Activated CD8-positive, alpha-beta memory T cell treated with anti-CD3 and anti-CD28 coated beads, Interleukin-2, amount 10 ng/mL, durations not matched to agents 7 days and 5 days (primary cell): ENCODE measurements at places on chromosomes 1 and 21.

DNA sequence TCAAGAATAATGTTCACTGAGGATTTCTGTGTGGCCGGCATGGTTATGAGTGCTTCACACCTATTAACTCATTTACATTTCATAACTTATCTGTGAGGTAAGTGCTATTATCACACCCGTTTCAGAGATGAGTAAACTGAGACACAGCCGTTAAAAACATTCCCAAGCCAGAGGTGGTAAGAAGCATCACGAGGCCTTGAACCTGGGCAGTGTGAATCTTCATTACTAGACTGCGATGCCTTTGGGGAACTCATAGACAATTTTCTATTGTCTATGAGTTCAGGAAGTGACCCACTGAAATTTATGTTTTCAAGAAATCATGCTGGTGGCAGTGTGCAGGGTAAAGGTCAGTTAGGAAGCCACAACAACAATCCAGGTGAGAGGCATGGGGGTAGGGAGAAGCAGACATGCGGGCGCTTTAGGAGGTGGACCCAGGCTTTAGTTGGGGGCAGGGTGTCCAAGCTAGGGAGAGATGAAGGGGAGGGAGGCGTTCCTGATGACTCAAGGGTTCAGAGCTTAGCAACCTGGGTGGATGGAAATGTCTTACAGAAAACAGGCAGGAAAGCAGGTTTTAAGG is 14.5 kb downstream of the GNG12 start:
- DNase-seq = no peak
- H3K4me1 ChIP-seq = no peaks in the 10 kb centered on the region
- H3K27ac ChIP-seq = no peak overlapping the region
- H3K36me3 ChIP-seq = no peaks in the 10 kb centered on the region

GRCh38 chr1:98849969-98850636 is 154.6 kb downstream of the PLPPR5 start:
- H3K4me1 ChIP-seq = peaks cover 3% of the 10 kb centered on the region
- H3K27ac ChIP-seq = no peak overlapping the region
- no peak for DNase-seq

DNA sequence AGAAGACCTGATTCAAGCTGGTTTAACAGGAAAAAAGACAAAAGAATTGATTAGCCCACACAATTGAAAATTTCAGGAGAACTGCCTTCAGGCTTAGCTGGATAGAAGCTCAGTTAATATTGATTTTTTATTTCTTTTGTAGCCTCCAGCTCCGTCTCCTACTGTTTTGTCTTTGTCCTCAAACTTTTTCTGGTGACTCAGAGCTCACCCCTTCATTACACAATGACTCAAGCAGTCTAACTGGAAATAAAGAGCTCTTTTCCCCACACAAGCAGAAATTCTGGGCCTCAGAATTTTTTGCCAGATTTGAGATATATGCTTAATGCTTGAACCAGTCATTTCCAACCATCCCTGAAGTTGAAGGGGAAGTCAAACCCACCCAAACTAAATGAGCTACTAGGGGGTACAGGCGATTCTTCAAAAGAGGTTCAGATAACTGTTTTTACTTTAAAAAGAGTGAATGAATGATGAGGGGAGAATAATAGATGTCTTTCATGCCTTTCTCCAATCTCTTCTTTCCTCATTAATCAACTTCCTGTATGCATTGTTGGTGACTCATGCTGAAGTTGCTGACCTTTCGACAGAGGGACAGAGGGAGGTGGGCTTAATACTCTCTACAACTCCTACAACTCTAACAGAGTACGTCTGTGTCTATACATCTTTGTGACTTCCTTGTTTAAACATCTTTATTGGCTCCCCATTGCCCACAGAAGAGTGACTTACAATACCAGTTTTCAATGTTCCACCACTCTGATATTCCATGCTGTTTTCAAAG is 6.2 kb upstream of the ACP6 start:
- DNase-seq = no peak
- peaks cover 3% of the 10 kb centered on the region for H3K36me3 ChIP-seq
- no peak overlapping the region for H3K27ac ChIP-seq
- H3K27me3 ChIP-seq = peaks cover 29% of the 10 kb centered on the region
- H3K4me3 ChIP-seq = no peak overlapping the region
- peaks cover 8% of the 10 kb centered on the region for H3K4me1 ChIP-seq

GRCh38 chr1:41175546-41175945 is 66.6 kb downstream of the SCMH1 start:
- H3K27me3 ChIP-seq = no peaks in the 10 kb centered on the region
- DNase-seq = no peak
- H3K36me3 ChIP-seq = peaks cover 26% of the 10 kb centered on the region
- no peak overlapping the region for H3K4me3 ChIP-seq
- no peaks in the 10 kb centered on the region for H3K4me1 ChIP-seq
- H3K27ac ChIP-seq = no peak overlapping the region

DNA sequence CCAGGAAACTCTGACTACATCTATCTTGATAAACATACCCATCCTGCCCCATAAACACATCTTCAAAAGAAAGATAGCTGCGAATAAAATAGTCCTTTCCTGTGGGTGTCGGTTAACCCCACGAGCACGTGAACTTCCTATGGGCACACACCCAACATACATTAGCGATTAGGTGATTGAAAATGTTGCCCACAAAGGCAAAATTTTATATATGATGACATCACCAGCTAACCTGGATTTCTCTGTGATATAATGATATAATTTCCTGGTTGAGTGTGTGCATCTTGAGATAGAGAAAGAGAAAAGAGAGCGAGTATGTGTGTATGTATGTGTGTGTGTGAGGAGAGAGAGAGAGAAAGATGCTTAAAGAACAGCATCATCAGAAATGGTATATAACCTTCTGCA is 296.1 kb downstream of the PTPRC start:
- no peak overlapping the region for H3K4me3 ChIP-seq
- no peaks in the 10 kb centered on the region for H3K27me3 ChIP-seq
- peaks cover 21% of the 10 kb centered on the region for H3K36me3 ChIP-seq
- DNase-seq = peak; percentile 89

DNA sequence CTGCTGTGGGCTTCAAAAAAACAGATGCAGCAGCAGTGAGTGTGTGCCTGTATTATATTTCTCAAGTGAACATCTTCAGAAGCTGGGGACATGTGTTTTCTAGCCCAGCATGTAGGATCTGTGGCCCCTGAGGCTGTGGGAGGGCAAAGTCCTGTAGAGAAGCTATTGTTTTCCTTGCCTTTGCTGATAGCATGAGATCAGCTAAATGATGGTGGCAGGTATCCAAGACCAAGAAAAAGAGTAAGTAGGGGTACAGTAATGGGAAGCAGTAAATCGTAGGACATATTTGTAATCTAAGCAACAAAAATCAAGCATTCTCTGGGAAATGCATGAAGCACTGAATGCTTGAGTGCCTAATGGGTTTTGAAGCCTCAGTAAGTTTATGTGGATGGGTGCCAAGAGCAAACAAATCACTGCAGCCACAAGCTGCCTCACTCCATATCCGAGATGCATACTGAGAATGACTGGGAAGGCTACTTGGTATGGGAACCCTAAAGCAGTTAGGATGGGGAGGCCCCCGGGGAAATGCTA is 98.3 kb downstream of the CD58 start:
- H3K27ac ChIP-seq = no peak overlapping the region
- no peaks in the 10 kb centered on the region for H3K4me1 ChIP-seq
- no peak overlapping the region for H3K4me3 ChIP-seq
- H3K27me3 ChIP-seq = no peaks in the 10 kb centered on the region

DNA sequence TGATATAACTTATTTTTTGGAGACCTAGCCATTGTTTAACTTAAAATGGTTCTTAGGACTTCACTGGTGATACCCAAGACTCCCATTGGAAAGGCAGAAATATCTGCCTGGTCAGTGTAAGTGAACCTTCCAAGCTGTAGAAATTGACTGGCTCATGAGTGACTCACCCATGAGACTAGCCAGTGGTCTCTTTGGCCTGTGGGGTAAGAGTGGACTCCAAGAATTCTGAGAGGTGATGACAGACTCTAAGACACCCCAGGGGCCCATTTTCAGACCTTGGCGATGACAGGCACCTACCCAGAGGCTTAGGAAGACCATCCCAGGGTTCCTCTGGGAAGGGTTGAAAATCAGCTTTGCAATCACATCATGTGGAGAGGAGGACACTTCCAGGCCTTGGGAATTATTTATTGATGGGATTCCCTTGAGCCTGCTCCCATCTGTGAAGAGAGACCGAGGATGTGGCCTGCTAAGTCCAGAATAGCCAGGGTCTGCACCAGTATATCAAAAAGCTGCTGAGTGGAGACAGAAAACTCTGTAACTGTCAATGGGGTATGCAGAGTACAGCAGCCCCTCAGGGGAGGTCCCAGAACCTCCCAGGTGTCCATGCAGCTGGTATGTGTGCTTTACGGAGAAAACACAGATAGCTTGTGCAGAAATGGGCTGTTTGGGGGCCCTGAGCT is 78.9 kb downstream of the KAZN start:
- no peak overlapping the region for H3K27ac ChIP-seq
- no peak for DNase-seq
- no peaks in the 10 kb centered on the region for H3K4me1 ChIP-seq
- no peaks in the 10 kb centered on the region for H3K36me3 ChIP-seq
- no peak overlapping the region for H3K4me3 ChIP-seq
- H3K27me3 ChIP-seq = no peaks in the 10 kb centered on the region

DNA sequence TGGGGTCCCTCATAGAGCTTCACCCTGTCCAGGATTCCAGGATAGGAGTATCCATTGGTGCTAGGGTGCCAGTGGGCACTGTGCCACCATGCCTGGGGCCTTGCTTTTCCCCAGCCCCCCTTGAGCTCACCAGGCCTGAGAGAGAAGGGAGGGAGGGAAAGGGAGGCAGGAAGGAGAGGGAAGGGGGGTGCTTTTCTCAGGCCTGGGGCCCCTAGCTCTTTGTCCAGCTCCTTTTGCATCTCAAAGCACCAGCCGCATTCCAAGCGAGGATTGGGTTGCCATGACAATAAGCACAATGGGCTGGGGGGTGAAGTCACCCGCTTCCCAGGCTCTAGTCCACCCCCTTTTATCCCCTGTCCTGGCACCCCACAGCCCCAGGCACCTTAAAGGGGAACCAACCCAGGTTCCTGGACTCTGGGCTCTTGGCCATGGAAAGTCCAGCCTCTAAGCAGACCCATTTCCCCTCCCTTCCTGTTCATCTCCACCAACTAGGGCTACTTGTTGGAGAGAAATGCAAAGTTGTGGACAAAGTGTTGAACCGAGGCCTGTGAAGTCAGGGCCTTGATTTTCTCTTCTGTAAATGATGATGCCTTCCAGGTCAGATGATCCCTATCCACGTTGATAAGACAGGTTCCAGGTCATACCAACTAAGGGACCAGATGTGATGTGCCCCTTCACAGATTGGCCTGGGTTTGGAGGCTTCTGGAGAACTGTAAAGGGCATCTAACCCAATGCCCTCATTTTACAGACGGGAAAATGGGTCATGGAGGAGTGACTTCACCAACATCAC is 11.4 kb downstream of the THBS3 start:
- no peak overlapping the region for H3K27ac ChIP-seq
- no peaks in the 10 kb centered on the region for H3K27me3 ChIP-seq
- peaks cover 29% of the 10 kb centered on the region for H3K4me1 ChIP-seq
- H3K4me3 ChIP-seq = peak overlapping the region; percentile 61

- peaks cover 5% of the 10 kb centered on the region for H3K27me3 ChIP-seq
- peaks cover 3% of the 10 kb centered on the region for H3K4me1 ChIP-seq
- DNase-seq = no peak
Measured at GRCh38 chr1:223323491-223324484, 40.2 kb downstream of the SUSD4 start.

DNA sequence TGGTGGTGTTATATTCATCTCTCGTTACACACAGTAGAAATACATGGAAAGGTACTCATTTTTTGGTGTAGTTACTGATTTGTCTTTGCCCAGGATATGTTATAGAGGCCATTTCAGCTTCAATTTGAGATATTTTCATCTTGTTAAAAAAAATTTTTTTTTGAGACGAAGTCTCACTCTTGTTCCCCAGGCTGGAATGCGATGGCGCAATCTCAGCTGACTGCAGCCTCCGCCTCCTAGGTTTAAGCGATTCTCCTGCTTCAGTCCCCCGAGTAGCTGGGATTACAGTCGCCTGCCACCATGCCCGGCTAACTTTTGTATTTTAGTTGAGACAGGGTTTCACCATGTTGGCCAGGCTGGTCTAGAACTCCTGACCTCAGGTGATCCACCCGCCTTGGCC is 19.0 kb downstream of the MORC3 start:
- peaks cover 41% of the 10 kb centered on the region for H3K36me3 ChIP-seq
- no peak overlapping the region for H3K4me3 ChIP-seq
- peaks cover 6% of the 10 kb centered on the region for H3K4me1 ChIP-seq
- DNase-seq = no peak

GRCh38 chr1:151443846-151444782 is 15.2 kb downstream of the POGZ start:
- peaks cover 42% of the 10 kb centered on the region for H3K4me1 ChIP-seq
- no peak overlapping the region for H3K4me3 ChIP-seq
- peak; percentile 84 for DNase-seq
- peak overlapping the region; percentile 53 for H3K27ac ChIP-seq

DNA sequence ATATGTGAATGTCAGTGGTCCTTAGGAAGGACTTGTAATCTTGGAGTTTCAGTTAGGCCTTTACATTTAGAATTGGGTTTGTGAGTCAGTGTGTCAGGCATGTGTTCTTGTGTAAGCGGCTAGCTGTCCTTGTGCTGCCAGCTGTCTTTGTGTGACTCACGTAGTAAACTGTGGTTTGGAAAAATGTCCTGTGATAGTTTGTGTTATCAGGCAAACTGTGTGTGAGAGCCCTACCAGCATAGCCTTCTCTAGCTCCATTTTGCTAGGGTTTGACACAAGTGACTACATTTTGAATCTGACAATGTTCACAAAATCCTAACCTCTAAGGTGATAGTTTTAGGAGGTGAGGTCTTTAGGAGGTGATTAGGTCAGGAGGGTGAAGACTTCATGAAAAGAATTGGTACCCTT is 6.9 kb upstream of the SLC35D1 start:
- H3K4me3 ChIP-seq = no peak overlapping the region
- no peak for DNase-seq
- H3K27ac ChIP-seq = no peak overlapping the region
- H3K27me3 ChIP-seq = peaks cover 18% of the 10 kb centered on the region
- no peaks in the 10 kb centered on the region for H3K4me1 ChIP-seq
